Activated gamma-delta T cell (primary cell): ENCODE measurements at places on chromosomes 11 and 22.

DNA sequence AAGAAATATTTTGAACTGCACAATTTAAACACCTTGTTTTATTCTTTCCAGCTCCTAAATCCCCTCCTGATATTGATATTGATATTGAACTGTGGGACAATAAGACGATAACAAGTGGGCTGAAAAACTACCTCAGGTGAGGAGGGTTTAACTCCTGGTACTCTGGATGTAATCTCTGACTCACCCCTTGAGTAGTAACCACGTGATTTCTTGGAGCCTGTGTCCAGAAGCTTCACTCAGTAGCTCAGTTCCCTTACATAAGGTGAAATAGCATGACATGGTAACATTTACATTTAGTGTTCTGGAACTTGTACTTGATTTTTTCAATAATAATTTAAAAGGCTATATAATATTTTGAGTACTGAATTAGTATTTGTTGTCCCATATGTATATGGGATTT, 168.0 kb downstream of the PGR start:
- no peak for DNase-seq

- DNase-seq: no peak
Observed at GRCh38 chr11:118948000-118948399, 8.1 kb upstream of the UPK2 start.

GRCh38 chr11:134258577-134258976, 5.2 kb downstream of the ACAD8 start:
- DNase-seq: no peak

DNA sequence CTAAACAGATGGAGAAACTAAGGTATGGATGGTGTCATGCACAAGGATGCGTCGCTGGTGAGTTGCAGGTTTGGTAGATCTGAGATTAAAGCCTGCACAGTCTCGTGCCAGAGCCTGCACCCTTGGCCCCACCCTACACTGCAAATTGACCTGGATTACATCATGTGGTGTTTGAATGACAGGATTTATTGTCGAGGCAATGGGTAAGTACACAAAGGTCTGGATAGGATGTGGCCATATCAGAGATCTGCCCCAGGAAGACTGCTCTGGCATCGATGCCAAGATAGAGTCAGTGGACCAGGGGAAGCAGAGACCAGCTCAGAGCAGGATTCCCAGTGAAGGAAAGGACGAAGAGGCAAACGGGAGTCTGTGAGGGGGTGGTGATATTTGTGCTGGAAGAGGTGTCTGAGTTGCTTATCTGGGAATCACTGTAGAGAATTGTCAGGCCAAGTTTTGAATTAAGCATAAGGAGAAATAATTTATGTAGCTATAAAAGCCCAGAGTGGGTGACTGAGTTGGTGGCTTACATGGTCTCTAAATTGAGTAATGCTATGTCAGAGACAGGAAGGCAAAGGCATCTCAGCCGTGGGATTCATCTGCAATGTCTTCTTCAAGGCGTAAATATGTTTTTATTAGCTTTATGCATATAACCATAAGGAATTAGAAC, 499.6 kb upstream of the B3GAT1 start:
- DNase-seq: no peak

- DNase-seq: no peak
Observed at GRCh38 chr11:115775846-115776245, 271.6 kb upstream of the CADM1 start.

DNA sequence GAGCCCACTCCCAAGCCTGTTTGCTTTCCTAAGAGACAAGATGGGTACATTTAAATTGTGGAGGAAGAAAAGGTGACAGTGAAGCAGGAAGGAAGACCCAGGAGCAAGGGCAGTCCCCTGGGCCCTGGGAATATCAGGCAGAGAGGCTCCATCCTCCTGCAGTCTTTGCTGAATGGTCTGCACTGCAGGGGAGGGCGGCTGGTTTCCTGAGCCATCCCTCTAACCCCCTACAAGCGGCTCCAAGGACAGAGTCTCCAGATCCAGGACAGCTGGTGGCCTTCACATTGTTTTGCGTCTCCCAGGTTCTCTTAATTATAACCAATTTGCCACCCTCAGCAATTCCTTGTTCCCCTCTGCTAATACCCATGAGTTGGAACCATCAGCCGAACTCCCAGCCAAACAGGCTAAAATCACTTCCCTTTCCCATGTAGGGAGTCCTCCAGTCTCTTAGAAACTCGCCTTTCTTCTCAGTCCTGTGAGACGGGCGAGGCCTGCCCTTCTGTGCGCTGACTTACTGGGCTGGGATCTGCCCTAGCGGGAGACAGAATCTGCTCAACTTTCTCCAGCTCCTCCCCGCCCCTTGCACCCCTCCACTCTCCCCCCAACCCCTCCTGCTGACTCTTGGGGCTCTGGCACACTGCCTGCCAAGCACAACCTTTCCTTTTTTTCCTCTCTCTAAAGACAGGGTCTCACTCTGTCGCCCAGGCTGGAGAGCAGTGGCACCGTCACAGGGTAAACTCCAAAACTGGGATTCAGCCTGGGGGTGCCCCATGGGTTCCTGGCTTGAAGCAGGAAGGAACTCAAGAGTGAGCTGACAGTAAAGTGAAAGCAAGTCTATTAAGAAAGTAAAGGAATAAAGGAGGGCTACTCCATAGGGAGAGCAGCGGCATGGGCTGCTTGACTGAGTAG, 53.4 kb upstream of the EMID1 start:
- DNase-seq: no peak

DNA sequence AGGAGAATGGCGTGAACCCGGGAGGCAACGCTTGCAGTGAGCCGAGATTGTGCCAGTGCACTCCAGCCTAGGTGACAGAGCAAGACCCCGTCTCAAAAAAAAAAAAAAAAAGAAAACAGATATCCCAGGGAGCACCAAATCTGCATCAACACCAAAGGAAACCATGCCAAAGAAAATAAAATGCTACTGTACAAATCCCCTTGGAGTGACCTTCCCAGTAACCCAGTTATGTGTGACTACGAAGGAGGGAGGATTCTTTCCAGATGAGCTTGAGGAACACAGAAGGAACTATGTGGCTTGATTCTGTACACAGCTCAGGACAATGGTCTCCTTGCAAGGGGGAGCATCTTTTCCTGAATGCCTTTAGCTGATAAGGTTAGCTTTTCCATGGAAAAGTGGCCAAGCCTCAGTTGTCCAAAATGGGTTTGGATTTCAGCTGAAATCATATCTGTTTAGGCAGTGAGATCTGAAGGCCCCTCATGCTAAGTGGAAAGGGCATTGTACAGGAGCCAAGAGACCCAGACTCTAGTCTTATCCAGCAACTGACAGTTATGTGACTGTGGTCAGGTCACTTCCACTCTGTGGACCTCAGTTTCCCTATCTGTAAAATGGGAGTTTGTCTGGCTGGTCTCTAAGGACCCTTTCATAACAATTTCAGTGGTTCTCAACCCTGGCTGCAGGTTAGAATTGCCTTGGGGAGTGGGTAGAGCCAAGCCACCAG, 87.6 kb upstream of the TIMP3 start:
- DNase-seq: no peak

- no peak for DNase-seq
Observed at GRCh38 chr22:19407649-19408606, 23.6 kb downstream of the HIRA start.

GRCh38 chr22:33726294-33726734, 194.0 kb downstream of the LARGE1 start:
- no peak for DNase-seq

- DNase-seq: no peak
Observed at GRCh38 chr11:111870522-111870885, 877 bp downstream of the ALG9 start.

DNA sequence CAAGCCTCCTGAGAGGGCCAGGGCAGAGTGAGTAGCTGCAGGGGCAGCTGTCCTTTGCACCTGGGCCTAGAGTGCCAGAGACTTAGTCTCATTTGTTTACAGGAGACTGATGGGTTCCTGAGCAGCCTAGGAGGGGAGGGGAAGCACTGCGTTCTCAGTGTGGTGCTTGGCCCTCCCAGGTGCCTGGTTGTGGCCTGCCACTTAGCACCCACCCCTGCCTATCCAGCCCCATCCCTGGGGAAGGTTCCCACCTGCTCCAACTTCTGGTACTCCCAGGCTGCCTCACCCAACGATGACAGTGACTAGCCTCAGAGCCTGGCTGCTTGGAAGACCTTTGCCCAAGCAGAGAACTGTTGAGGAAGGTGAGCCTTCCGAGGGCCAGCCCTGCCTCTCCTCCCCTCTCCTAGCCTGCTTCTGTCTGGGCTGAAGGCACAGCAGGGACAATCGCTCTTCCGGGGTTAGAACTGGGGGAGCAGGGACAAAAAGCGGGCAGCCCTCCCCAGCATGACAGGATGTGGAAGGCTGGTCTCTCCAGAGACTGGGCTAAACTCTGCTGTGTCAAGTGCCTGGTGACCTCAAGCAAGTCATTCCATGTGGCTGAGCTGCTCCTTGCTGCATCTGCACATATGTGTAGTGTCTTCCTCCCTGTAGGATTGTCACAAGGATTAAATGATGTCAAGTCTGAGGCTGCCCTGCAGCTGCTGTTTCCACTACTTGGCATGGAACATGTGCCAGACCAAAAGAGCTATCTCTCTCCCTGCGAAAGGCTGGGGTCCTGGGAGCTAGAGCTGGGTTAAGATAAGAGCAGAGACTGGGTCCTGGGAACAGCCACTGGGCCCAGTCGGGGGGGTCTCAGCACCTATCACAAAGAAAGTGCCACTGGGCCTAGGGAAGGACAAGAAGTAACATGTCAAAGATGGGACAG, 9.9 kb downstream of the KCNQ1OT1 start:
- no peak for DNase-seq

GRCh38 chr22:46688949-46689348, 49.1 kb downstream of the CERK start:
- DNase-seq: no peak

DNA sequence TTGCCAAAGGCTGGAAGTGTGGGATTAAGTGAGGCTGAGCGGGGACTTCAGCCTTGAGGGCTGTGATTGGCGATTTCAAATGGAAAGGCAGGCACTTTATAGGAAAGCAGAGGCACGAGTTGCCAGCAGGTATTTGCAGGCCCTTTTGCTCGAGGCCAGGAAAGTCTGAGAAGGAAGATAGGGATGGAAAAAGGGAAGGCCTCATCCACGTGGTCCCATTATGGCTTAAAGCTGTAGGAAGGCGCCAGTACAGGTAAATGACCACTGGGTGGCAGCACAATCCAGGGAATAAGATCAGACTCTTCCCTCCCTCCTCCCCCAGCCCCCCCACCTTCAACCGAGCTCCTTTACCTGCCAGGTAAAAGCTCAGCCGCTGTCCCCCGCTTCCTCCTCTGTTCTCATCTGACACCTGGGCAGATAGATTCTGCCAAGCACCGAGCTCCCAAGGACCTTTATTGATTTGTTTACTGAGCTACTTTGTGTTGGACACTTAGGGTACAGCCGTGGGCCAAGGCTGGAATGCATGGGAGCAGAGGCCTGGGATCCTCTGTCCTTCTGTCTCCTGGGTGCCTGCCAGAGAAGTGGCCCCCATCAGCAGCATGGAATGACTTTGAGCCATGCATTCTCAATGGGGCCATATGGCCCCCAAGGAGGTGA, 7.5 kb downstream of the P2RX3 start:
- no peak for DNase-seq

DNA sequence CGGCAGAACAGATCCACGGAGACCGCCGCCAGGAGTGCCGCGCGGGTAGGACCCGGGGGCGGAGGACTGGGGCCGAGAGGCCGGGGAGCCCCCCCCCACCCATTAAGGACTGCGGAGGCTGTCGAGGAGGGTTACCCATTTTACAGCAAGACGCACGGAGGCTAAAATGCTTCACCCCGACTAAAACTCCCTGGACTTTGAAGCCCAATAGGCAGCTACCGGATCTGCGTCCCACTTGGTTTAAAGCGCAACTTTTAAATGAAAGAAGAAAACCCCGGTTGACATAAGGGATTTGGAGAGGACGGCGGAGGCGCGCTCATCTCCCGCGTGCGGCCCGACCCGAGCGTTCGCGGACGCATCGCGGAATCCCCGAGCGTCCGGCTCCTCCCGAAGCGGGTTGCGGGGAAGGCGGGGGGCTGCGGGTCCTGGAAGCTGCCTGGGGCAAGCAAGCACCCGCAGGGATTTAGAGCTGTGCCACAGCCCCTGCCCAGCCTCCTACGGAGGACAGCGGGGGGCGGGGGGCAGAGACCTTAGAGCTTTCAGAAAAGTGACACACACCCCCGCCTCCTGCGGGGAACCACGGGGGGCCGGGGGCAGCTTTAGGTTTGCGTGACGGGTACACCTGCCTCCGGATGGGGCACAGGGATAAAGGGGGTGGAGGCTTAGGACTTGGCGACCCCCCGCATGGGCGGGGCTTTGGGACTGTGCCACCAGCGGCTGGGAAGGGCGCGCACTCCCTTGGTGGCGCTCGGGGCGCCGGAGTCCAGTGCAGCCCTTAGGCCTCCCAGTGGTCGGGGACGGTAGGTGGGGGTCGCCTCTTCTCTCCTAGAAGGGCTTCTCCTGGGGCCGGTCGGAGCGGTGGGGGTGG, 760 bp upstream of the CELSR1 start:
- DNase-seq: no peak

- no peak for DNase-seq
Observed at GRCh38 chr11:61946894-61947293, 3.3 kb upstream of the BEST1 start.

GRCh38 chr11:63845303-63845702, 6.4 kb downstream of the MARK2 start:
- DNase-seq: no peak

GRCh38 chr11:72807792-72808191, 6.4 kb upstream of the ATG16L2 start:
- no peak for DNase-seq

- no peak for DNase-seq
Observed at GRCh38 chr22:35198738-35199137, 58.6 kb upstream of the HMGXB4 start.

DNA sequence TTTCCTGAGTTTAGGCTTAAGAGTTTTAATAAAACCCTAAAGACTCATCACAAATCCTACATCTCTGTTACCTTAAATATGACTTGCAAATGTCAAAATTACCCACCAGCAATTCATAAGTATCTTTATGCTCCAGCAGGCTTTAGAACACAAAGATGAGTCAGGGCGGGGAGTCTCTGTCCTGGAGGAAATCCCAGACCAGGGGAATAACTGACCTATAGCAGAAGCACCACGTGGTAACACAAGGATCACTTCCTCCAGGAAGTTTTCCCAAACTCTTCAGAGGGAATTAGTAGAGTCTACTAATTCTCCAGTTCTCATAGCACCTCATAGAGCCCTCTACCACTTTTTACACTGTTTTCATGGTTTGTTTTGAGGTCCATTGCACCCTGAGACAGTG, 217.0 kb downstream of the NAV2 start:
- DNase-seq: no peak

GRCh38 chr11:27949951-27950738, 157.8 kb downstream of the KIF18A start:
- DNase-seq: no peak

- DNase-seq: no peak
Observed at GRCh38 chr11:117823946-117824420, 561 bp downstream of the FXYD2 start.

- no peak for DNase-seq
Observed at GRCh38 chr11:46554213-46555147, 39.3 kb downstream of the AMBRA1 start.

GRCh38 chr11:33867996-33868646, 23.8 kb downstream of the LMO2 start:
- no peak for DNase-seq
